ENCODE measurements at places on chromosomes 7 and 10.

DNA sequence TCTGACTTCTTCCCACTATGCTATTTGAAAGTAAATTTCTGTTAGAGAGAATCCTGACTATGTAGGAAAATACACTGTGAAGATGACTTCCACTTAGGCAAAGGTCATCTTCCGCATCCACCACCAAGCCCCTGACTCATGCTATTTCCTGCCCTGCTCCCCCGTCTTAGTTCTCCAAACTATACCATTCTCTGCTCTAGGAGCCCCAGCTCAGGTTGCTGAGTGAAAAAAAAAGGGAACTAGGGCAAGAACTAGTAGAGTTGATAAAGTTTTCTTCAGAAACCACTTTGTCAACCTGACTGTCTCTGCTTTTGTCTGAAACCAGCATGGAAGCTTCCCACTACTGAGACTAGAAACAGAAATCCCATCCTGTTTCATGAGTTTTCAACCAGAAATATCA, 96.9 kb downstream of the EVX1 start:
- DNase-seq = no peak

DNA sequence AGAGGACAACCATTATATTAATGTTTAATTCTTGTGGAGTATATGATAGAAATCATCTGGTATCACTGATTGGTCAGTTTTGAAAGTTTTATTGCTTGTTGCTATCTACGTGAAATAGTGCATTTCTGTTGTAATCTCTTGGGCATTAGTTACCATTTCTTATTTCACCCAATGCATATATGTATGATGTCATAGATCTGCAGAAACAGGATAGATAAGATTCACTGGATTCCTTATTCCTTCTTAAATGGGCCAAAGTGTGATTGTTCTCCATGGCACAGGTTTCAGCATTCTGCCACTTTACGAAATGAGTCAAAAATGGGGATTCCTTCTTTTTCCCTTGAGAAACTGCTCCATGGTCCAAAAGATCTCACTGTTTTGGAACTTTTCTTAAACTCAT, 56.6 kb downstream of the VTI1A start:
- DNase-seq = no peak

GRCh38 chr10:74771054-74771453, 55.3 kb upstream of the KAT6B start:
- no peak for DNase-seq

- no peak for DNase-seq
Measured at GRCh38 chr10:87603196-87603595, 56.5 kb upstream of the PAPSS2 start.

DNA sequence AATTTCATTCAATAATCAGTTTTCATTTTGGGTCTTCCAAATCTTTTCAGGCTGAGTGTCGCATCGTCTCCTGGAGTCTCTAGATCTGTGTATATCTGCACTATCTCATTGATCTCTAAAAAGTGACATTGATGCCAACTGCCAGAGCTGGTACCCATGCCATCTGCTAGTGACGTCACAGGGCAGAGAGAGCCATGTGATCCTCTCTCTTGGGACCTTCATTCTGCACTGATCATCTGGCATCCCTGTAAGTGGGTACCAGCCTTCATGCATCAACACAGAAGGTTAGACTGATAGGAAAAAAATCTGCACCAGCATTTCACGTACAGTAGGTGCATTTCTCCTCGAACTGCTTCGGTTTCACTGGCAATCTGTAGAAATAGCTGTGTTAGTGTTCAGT, at the start of gene NEUROD6:
TSS of gene NEUROD6 (minus strand) at position 124 of the 400 bp plus-strand sequence. CDS start 1,458 bp downstream, outside the sequence.
- DNase-seq = no peak

DNA sequence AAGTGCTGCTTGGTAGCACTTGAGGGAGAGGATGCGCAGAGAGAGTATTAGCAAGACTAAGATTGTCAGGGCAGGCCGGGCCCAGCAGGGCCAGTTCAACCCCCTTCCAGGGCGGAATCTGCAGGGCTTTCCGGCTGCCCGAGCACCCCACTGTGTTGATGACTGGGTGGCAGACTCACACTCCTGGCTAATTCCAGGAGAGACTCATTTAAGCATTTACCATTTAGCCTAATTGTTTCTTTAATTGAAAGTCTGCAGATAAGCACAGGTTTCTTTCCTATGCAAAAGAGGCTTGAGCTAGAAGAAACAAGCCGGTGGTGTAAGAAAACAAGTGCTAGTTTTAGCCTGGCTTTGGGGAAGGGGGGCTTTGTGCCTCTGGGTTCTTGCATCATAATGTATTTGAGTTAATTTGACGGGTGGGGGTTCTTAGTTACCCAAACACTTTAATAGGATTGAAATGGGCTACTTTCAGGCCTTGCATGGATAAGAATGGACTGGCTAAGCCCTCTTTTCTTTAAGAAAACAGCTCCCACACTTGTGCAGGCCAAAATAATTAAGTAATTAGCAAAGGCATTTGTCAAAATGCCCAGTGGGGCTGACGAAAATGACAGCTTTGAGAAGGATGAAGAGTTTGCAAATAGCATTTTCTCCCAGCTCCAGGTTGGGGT, 201.3 kb downstream of the MYOF start:
- DNase-seq = no peak

DNA sequence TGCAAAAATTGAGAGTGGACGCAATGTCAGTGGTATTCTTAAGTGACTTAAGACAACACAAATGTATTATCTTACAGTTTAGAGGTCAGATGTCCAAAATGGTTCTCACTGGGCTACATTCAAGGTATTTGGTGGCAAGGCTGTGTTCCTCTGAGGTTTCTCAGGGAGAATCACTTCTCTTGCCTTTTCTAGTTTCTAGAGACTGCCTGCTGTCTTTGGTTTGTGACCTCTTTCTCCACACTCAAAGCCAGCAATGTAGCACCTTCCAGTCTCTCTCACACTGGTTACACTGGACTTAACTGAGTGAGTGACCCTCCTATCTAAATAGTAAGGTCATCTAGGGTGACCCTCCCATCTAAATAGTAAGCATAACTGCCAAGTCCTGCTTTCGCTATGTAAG, 613.2 kb upstream of the COBL start:
- DNase-seq = no peak

GRCh38 chr10:53675177-53675576, 902.6 kb upstream of the MBL2 start:
- DNase-seq = no peak

DNA sequence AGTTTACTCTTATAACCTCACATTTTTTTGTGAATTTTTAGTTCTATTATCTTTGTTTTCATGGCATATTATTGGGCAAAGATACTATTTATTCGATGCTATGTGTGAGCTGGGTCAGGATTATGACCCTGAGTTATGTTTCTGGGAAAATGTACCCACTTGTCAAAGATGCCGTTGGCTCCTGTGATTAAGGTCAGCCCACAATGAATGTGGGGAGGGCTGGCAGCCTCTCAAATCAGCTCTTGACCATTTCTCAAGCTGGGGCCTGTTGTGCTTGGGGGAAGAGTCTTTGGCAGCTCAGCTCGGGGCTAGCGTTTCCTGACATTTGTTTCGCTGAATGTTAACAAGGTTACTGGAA, 97.5 kb downstream of the TCF7L2 start:
- DNase-seq = no peak

GRCh38 chr10:110873951-110874350, 2.2 kb downstream of the PDCD4 start:
- no peak for DNase-seq

GRCh38 chr10:34715511-34716187, 99.4 kb downstream of the PARD3 start:
- DNase-seq = no peak

DNA sequence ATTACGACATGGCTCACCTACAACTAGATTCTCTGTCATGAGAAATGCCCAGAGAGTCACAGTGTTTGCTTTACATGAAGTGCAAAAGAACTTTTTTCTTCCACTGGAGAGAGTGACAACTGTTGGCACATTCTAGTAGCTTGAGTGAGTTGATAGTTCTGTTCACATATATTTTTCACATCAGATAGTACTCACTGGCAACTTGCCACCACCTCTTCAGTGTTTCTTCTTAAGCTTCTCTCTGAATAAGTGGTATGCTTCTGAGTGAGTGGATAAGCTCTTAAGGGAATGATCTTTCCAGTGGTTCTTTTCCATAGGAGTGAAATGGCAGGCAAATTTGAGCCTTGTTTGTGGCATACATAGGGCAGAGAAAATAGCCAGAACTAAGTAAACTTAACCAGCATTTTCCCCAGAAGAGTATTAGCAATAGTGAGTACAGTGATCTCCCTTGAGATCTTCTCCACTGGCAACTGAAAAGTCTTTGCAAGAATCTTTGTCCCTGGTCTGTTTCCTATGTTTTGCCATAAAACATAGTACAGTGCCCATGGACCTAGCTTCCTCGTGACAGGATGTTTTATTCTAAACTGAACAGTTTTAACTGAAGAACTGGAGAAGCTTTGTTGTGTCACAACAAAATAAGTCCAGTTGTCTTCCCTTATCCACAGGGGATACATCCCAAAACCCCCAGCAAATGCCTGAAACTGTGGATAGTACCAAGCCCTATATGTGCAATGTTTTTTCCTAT, 125.4 kb upstream of the CDK13 start:
- DNase-seq = no peak

GRCh38 chr10:100311298-100311697, 18.7 kb downstream of the PKD2L1 start:
- no peak for DNase-seq

DNA sequence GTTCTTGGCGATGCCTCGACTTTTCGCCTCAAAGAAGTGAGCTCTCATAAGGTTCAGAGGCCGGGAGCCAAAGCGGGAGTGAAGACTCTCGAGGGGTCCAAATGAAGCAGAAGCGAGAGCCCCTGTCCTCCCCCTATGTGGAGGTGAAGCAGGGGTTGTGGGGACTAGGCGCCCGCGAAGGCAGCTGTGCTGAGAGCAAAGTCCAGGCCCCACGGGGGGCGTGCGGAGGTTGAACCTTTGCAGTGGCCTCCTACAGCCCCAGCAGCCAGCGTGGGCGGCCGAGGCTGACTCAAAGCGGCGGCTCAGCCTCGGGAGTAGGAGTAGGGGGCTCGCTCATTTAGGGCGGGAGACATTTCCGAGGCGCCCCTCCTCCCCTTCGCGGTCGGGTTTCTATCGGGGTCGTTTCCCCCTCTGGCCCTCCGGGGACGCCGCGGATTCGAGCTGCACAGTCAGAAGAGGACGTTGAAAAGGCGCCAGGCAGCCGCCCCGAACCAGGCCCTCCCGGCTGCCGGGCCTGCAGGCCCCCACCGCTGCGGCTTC, 553 bp upstream of the ADD3 start:
- peak; percentile 24 for DNase-seq

DNA sequence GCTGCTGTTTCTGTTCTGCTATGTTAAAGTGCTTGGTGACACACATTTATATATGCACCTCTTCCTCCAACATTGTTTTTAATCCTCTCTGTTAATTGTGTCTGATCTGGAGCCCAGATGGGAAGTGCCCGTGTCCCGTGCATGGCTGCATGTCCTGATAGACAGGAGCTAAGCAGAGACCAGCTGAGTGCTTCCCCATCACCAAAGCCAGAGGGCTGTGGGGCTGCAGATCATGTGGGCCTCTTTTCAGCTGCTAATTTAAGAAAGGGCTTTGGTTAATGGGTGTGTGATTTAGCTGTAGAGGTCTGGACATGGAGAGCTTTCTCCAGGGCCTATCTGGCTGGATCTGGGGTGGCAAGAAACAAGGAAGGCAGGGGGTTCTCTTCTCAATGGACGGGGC, 96.5 kb upstream of the NPS start:
- no peak for DNase-seq

DNA sequence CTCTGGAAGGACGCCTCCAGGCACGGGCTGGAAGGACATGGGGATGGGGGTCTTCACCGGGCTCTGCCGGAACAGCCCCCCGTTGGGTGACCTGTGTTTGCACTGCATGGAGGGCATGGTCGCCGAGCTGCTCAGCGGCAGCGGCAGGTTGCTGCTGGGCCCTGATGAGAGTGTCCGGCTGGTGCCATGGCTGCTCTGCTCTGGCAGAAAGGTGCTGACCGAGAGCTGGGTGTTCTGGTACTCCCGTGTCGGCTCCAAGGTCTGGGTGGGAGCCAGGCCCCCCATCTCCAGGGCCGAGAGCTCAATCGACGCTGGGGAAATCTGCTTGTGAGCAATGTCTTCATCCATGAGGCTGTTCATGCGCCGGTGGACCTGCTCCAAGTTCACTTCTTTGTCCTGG, 764.3 kb downstream of the GRID1 start:
- no peak for DNase-seq

DNA sequence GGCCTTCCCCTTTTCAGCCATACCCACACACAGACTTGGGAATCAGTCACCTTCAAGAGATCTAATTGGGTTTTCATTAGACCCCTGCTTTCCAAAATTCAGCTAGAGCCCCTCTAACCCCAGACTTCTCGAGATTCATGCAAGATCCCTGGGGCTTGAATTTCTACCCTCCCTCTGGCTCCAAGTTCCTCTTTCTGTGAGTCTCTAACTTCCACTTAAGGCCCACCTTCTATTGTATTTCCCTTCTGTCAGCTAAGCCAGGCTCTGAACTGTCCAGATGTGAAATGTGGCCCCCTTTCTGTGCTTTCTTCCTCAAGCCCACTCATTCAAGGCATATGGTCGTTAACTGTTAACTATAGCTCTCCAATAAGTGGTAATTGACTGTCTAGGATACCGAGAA, 132.2 kb downstream of the ZNF365 start:
- DNase-seq = no peak

DNA sequence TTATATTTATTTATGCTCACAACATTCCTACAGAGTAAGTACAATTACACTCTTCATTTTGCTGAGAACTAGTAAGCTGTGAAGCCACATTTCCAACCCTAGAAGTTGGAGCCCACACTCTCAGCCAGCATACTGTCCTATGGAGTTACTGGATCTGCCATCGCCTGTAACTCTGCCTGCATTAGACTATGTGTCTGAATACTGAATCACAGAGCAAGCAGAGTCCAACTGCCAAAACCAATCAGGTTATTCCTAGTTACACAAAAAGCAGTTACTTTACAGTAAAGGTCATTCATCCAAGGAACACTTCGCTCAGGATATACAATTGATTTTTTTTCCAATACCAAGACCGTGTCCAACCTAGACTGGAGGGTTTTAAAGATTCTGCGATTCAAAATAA, 21.5 kb downstream of the CTAGE6 start:
- no peak for DNase-seq

DNA sequence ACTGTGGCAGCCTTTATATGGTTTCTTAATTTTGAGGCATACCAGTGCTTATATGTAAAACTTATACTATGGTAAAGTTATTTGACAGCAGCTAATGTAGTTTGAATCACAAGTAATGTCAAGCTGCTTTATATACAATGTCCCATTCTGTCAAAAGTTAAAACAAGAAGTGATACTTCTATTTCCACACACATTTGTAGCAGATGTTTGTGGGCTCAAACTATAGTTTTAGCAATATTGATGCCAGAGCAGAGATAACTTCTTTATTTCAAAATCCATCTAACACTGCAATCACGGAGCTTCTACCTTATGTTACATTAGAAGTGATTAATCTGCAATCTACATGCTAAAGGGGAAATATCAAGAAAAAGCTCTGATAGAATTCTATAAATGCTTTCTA, 149.6 kb downstream of the ADK start:
- DNase-seq = no peak

GRCh38 chr10:1957057-1957456, 219.7 kb upstream of the ADARB2 start:
- no peak for DNase-seq

GRCh38 chr10:47060356-47060755, 149.1 kb downstream of the PTPN20 start:
- DNase-seq = no peak

All from gastrocnemius medialis (tissue), 4 donors.